Endothelial cell of umbilical vein (primary cell): ENCODE measurements at places on chromosomes 7 and 10. TPM values are rescaled to one million over a fixed set of nuclear protein-coding genes. Genes with fewer than 3 reads are reported as not detected.

The ADCK2 gene
- total RNA-seq = 12.5 and 13.3 TPM in 2 replicates

DNA sequence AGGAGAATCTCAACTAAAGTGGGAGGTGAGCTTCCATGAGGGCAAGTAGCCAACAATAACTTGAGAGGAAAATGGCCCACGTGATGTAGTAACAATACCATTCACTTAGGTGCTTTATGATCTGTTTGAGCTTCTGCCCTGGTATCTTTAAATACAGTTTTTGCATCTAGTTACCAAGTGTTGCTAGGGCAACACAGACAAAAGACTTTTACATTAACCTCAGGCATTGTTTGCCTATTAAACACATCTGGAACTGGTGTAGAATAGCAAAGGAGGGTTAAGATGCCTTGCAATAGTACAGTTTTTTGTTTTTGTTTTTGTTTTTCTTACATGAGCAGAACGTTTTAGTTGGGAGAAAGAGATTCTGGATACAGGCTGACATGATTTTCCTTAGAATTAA, 97.7 kb upstream of the MTPN start:
- DNase-seq = peak; percentile 4

The ZNF277 gene
- 19.0 and 22.6 TPM in 2 replicates for total RNA-seq

- no peak for DNase-seq
Measured at GRCh38 chr10:48601789-48602188, 3.1 kb downstream of the ARHGAP22 start.

- DNase-seq = peak; percentile 37
Measured at GRCh38 chr10:92413519-92413918, 122.6 kb downstream of the MARCHF5 start.

- no peak for DNase-seq
Measured at GRCh38 chr7:6576024-6576866, 1.0 kb upstream of the ZDHHC4 start.

- no peak for DNase-seq
Measured at GRCh38 chr10:59432207-59432900, 70.0 kb upstream of the FAM13C start.

GRCh38 chr7:33190688-33191304, 61.4 kb downstream of the BBS9 start:
- no peak for DNase-seq

- DNase-seq = no peak
Measured at GRCh38 chr7:24427048-24427447, 143.1 kb downstream of the NPY start.

The TFPI2 gene
- 33.1 and 65.9 TPM in 2 replicates for total RNA-seq

GRCh38 chr7:102220229-102220850, 66.3 kb upstream of the SH2B2 start:
- DNase-seq = no peak
